Immature natural killer cell (primary cell): ENCODE measurements at places on chromosomes 3 and 15. TPM values are rescaled to one million over a fixed set of nuclear protein-coding genes. Genes with fewer than 3 reads are reported as not detected.
A peak's percentile ranks its signal among the peaks of the same experiment; 100 is the strongest.

The AP3B2 gene
- not detected for polyA plus RNA-seq

The PRR23A gene
- polyA plus RNA-seq = not detected

The UQCRC1 gene
- 189 TPM for polyA plus RNA-seq

The CTXN2 gene
- not detected for polyA plus RNA-seq

GRCh38 chr15:33985751-33986150, 17.5 kb downstream of the CHRM5 start:
- no peaks in the 10 kb centered on the region for H3K36me3 ChIP-seq
- H3K27me3 ChIP-seq = no peaks in the 10 kb centered on the region
- H3K4me1 ChIP-seq = peaks cover 26% of the 10 kb centered on the region
- H3K4me3 ChIP-seq = no peak overlapping the region

- no peak overlapping the region for H3K4me3 ChIP-seq
- no peaks in the 10 kb centered on the region for H3K36me3 ChIP-seq
- H3K27ac ChIP-seq = no peak overlapping the region
- no peak for DNase-seq
Observed at GRCh38 chr15:33198541-33198940, 4.0 kb upstream of the FMN1 start.

DNA sequence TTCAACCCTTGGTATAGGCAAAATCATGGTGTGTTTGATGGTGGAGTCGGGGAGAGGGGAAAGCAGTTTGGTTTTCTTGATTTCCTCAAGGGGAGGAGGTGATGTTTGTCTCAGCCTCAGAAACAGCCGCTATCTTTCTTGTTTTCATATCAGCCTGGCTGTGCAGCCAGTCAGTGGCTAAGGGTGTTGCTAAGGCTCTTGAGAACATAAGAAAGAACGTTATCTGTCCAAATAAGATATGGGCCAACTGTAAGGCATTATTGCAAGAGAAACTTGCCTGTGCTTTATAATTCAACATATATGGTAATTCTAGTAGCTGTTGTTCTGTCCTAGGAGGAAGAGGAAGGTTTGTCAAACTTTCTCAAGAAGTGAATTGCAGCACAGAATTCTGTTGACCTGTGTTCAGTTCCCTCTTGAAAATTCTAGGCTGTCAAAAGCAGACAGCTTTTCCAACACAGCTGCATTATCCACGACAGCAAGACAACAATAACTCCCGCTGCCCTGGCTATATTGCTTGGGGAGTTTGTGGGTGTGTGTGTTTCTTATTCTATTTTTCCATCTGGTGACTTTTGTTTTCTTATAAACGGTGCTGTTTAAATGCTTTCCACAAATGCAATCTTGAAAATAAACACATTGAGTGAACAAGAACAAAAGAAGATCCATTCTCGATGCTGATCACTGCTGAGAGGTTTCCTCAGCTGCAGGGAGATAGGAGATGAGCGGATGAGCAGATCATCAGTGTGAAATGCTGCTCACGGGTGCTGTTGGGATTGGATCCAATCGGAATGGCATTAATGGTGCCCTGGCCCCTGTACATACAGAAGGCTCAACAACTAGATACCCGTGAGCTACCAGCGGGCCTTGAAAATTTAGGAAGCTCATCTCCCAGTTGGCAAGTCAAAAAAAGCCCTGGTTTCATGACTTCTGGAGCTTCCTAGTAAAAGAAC, 90.8 kb upstream of the TNFAIP8L3 start:
- no peaks in the 10 kb centered on the region for H3K36me3 ChIP-seq
- no peak overlapping the region for H3K4me3 ChIP-seq
- H3K27ac ChIP-seq = no peak overlapping the region
- DNase-seq = no peak
- peaks cover 4% of the 10 kb centered on the region for H3K27me3 ChIP-seq
- no peaks in the 10 kb centered on the region for H3K4me1 ChIP-seq

DNA sequence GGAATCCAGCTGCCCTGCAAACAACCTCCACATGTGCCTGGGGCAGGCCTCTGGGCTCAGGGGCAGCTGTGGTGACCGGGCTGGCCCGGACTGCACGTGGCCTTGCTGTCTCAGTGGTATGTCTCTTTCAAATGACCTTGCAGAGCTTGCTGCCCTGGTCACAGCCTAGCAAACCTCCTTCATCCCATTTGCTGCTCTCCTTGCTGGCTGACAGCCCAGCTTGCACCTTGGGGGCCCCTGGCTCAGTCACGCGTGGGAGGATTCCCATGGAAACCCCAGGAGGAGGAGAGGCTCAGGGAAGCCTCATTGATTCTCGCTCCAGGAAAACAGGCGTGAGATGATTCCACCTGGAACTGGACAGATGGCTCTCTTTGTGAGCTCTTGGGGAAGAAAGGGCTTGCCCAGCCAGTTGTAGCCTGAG, 5.6 kb downstream of the SPSB4 start:
- peaks cover 8% of the 10 kb centered on the region for H3K27me3 ChIP-seq
- H3K4me3 ChIP-seq = no peak overlapping the region
- no peak overlapping the region for H3K27ac ChIP-seq
- DNase-seq = no peak
- peaks cover 3% of the 10 kb centered on the region for H3K36me3 ChIP-seq
- H3K4me1 ChIP-seq = peaks cover 5% of the 10 kb centered on the region

GRCh38 chr15:28125673-28126651, 26.8 kb upstream of the OCA2 start:
- H3K27me3 ChIP-seq = peaks cover 2% of the 10 kb centered on the region
- peaks cover 4% of the 10 kb centered on the region for H3K4me1 ChIP-seq
- H3K27ac ChIP-seq = no peak overlapping the region

- H3K36me3 ChIP-seq = no peaks in the 10 kb centered on the region
- no peak overlapping the region for H3K27ac ChIP-seq
- no peaks in the 10 kb centered on the region for H3K4me1 ChIP-seq
Observed at GRCh38 chr15:39269352-39269751, 311.5 kb upstream of the THBS1 start.

- peaks cover 74% of the 10 kb centered on the region for H3K4me1 ChIP-seq
- peak; percentile 44 for DNase-seq
- H3K4me3 ChIP-seq = peak overlapping the region; percentile 96
- peaks cover 4% of the 10 kb centered on the region for H3K27me3 ChIP-seq
- peak overlapping the region; percentile 97 for H3K27ac ChIP-seq
- peaks cover 4% of the 10 kb centered on the region for H3K36me3 ChIP-seq
Observed at GRCh38 chr3:98521897-98522543, 682 bp downstream of the CLDND1 start.

- peaks cover 7% of the 10 kb centered on the region for H3K4me1 ChIP-seq
- DNase-seq = no peak
- H3K27me3 ChIP-seq = peaks cover 4% of the 10 kb centered on the region
- peak overlapping the region; percentile 23 for H3K27ac ChIP-seq
- H3K36me3 ChIP-seq = peaks cover 9% of the 10 kb centered on the region
Observed at GRCh38 chr3:71464613-71465012, 118.9 kb downstream of the FOXP1 start.

GRCh38 chr3:118813472-118813871, 221.2 kb downstream of the IGSF11 start:
- H3K27me3 ChIP-seq = peaks cover 2% of the 10 kb centered on the region
- no peak overlapping the region for H3K4me3 ChIP-seq
- no peak for DNase-seq
- H3K27ac ChIP-seq = no peak overlapping the region
- no peaks in the 10 kb centered on the region for H3K36me3 ChIP-seq
- no peaks in the 10 kb centered on the region for H3K4me1 ChIP-seq

- no peaks in the 10 kb centered on the region for H3K36me3 ChIP-seq
- DNase-seq = no peak
- H3K27ac ChIP-seq = no peak overlapping the region
- H3K4me3 ChIP-seq = no peak overlapping the region
- H3K27me3 ChIP-seq = no peaks in the 10 kb centered on the region
- no peaks in the 10 kb centered on the region for H3K4me1 ChIP-seq
Observed at GRCh38 chr15:41323611-41324010, 8.8 kb downstream of the OIP5 start.

DNA sequence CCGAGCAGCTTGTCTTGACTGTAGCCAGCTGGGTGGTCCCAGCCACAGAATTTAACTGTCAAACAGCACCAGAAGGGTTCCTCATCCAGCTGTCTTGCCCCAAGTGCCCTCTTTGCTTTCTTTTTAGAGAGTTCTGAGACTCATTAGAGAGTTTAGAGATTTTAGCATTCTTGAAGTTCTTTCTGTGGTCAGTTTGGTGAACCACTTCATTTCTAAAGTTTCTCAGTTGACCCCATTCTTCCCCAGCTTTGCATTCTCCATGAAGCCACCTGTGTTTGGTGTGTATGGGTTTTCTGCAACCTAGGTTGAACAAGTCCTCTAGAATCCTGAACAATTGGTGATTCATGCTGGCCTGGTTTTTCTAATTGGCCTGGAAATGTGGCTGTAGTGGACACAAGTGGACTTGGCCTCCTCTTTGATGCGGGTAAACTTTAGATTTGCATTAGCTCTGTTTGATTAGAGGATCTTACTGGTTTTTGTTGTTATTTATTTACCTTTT, 33.7 kb downstream of the FLNB start:
- H3K27me3 ChIP-seq = peaks cover 2% of the 10 kb centered on the region
- peak overlapping the region; percentile 62 for H3K4me3 ChIP-seq
- peaks cover 41% of the 10 kb centered on the region for H3K4me1 ChIP-seq
- DNase-seq = peak; percentile 26
- no peaks in the 10 kb centered on the region for H3K36me3 ChIP-seq
- peak overlapping the region; percentile 78 for H3K27ac ChIP-seq
